ENCODE measurements at places on chromosomes 4 and X.
A peak's percentile ranks its signal among the peaks of the same experiment; 100 is the strongest.

DNA sequence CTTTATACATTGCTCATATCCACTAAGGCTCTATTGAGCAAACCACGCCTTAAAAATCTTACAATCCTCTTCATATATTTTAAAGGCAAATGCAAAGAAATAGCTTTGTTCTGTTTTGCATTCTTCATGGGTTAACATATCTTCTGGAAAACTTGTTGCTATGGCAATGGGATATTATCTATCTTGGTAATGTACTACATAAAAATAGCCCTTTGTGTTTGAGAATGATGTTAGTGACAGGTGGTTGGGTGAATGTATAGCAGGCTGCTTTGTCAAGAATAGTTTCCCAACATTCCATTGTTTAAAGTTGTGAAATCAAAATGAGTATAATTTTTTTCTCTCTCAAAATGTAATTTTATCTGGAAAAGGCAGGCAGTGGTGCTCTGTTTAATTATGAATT is 16.8 kb downstream of the REPS2 start:
- no peak for DNase-seq

- DNase-seq = no peak
These were observed 111.4 kb downstream of the TMEM164 start for GRCh38 chrX:110114260-110114776.

DNA sequence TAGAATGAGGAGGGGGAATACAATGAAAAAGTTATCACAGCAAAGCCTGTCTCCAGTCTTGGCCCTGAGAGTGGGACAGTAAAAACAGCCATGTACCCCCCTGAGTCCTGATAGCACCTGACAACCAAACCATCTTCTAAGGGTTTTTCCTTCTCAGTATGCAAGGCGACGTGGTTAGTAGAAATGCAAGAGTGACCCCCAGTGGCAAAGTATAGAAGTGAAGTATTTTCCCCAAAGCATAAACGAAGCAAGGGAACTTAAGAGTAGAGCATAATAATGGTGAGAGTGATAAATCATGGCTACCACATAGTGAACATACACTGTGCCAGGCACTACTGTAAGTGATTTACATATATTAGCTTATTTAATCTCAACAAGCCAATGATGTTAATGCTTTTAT is 52.8 kb downstream of the FAM47C start:
- DNase-seq = no peak

DNA sequence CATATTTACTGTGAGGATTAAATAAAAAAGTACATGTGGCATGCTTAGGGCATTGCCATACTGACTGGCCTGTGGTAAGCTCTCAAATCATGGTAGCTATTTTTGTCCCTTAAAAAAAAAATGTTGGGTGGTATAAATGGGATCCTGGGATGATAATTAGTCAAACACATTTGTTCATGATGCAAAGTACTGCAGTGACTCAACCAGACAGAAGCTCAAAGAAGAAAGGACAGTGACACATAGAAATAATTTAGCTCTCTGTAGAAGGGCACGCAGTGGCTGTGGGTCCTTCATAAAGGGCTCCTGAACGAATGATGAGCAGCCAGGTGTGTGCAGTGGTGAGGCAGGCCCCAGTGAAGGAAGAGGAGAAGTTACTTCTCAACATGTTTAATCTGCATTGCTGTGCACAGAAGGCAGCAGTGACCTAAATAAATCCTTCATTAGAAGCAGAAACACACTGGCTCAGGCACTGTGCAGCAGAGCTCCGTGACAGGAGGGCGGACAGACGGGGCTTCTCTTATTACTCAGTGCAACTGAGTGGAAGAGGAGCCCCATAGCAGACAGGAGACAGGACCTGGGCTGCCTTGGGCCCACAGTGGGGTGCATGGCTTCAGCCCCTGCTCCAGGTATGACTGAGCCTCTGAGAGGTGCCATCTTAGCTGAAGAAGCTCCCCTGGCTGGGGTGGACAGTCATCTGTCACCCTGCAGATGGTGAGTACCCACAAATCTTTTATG is 20.3 kb downstream of the HS3ST1 start:
- DNase-seq = no peak

GRCh38 chr4:8607603-8608481 is 15.3 kb downstream of the CPZ start:
- DNase-seq = peak; percentile 13

DNA sequence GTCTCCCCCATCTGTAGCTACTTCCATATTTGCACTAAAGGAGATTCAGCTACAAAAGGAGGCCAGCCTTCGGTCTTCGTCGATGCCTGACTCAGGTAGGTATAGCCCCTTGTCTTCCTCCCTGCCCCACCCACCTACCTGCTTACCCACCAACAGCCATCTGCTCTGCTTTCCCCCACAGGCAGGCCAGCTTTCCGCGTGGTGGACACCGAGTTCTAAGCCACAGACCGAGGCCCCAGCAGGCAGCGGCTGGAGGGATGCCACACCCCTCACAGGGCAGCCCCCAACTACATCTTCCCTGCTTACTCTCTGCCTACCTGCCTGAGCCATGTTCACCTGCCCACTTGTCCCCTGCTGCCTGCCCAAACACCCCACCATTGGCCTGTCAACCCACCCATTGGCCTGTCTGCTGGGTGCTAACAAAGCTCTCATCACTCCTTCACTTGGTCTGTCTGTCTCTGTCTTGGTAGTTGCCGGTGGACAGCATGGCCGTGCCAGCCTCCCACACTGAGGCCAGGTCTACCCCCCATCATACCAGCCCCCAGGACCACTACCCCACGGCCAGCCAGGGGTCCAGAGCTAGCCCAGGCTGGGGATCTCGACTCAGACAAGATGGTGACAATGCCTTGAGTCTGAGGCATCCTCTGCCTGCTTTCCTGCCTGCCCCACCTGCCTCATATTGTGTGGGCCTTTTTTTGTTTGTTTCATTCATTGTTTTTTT is 4.1 kb upstream of the USP11 start:
- no peak for DNase-seq

DNA sequence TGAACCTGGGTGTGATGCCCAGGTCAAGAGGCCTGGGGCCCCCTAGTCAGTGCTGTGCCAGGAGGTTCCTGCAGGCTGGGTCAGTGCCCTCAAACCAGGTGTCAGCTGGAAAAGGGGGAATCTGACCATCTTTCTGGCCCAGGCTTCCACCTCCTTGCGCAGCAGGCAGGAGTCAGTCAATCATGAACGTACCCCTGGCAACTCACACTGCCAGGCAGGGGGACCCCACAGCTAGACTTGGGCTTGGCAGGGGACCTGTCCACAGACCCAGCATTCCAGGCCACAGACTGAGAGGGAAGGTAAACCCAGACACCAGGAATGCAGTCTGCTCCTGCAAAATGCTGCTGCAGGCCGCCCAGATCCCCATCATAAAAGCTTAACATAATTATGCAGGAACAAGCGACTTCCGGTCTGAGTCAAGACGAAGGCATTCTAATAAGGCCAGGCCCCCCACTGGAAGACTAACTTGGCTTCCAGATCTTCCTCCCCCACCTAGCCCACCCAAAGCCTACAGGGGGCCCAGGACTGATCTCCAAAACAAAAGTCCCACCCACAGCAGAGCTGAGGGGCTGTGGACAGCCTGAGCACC is 156.3 kb downstream of the BCOR start:
- DNase-seq = no peak

DNA sequence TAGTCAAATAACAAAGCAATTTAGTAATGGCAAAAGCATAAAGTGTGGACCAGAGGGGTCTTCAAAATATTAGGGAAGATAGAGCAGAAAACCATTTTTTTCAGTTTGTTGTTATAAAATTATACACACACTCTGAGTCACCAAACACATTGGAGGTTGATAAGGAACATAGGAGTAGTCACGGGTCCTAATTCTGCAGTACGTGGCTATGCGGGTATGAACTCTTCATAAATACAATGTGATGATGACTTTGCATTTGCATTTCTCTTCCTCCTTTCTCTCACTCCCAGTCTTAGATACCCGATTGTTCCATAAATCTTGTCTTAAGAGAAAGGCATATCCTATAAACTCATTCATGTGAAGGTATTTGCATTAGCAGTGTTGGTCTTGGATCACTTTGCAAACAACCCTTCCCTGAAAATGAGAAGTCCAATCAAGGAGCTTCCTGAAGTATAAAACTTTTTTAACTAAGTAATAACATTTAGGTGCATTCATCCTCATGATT is 223.6 kb downstream of the PALLD start:
- no peak for DNase-seq

GRCh38 chrX:97234471-97235081 is 350.9 kb downstream of the RPA4 start:
- no peak for DNase-seq

DNA sequence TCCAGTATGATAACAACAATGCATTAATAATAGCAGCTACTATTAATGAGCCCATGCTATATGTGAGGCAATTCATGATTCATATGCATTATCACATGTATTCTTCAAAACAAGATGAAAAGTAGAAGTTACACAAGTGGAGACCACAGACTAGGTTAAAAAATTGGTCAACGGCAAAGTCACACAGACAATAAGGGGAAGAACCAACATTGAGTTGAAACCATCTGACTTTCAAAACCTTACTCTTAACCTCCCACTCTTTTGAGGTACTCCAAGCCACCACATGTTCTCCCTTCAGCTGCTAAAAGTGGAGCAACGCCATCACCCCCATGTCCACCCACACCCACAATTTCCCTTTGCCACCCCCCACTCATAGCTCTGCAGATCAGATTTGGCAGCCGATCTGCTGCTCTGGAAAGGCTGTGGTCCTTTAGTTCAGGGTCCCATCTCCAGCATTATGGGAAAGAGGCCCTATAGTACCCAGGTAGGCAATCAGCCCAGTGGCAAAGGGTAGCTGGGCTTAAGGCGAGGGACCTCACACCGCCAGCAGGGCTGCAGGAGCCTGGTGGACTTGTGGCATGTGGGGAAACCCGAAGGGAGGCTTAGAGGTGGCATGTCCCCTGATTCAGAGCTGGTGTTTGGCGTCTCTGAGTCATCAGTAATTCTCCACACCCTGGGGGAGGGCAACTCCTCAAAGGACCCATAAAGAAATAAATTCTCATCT is 33.5 kb upstream of the CYBB start:
- DNase-seq = peak; percentile 30

GRCh38 chr4:67393699-67394281 is 151.5 kb downstream of the CENPC start:
- no peak for DNase-seq

GRCh38 chr4:108831291-108831690 is 68.4 kb upstream of the ETNPPL start:
- DNase-seq = no peak

DNA sequence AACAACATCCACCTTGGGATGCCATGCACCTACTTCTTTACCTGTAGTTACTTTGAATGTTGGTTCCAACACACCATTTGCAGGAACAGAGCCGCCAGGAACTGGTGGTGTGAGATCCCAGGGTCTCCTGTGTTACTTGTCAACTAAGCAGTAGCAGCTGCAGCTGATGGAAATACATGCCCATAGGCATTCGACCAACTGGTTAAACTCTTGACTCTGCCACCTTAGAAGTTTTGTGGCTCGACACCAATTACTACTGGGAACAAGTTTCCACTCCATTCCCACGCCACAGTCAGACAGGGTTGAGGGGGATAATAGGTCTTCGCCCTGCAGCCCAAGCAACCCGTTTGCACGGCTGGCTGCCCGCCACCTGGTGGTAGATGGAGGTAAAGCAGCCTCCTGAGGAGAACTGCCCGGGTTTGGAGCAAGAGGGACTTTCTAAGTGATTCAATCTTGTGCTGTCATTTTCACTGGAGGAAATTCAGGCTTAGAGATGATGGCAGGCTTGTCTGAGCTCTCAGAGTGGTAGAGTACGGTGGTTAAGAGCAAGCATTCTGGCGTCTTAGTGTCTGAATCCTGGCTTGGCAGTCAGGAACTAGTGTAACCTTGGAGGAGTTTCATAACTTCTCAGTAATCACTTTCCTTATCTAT is 119.1 kb upstream of the TRIM2 start:
- peak; percentile 64 for DNase-seq

DNA sequence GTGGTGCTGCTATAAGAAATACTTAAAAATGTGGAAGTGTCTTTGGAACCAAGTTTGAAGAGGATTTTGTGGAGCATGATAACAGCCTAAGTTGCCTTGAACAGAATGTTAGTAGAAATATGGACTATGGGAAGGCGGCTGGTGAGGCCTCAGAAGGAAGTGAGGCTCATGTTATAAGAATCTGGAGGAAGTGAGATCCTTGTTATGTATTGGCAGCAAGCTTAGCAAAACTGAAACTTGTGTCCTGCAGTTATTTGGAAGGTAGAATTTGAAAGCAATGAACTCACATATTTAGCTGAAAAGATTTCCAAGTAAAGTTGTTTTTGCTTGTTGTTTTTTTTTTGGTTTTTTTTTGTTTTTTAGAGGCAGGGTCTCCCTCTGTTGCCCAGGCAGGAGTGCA is 13.6 kb upstream of the MED14 start:
- no peak for DNase-seq

DNA sequence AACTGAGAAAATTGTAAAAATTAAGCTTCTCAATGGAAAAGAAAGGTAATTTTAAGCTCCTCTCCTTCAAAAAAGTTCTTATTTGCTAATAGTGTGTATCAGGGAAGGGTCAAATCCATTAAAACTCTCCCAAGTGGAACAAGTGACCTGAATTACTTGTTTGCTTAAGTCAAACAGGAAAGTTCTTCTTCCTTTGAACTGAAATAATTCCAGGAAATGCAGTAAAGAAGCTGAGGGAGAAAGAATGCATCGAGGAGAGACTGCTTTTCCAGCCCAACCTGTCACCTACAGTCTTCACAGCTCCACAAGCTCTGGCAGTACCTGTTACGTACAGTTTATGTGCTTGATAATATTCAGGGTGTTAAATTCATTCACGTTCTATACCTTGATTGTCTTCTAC is 131.1 kb downstream of the KLHL8 start:
- no peak for DNase-seq

GRCh38 chrX:134653835-134654234 is 4.4 kb downstream of the PLAC1 start:
- DNase-seq = no peak

All from stimulated activated CD8-positive, alpha-beta memory T cell treated with anti-CD3 and anti-CD28 coated beads, Interleukin-15, amount 100 ng/mL, for 48 hours (primary cell).